NCI-H510A (cell line): ENCODE measurements at places on chromosomes 7 and 10.

GRCh38 chr10:91117505-91117904 is 103.0 kb upstream of the PCGF5 start:
- DNase-seq = no peak

GRCh38 chr7:140060243-140060630 is 2.5 kb downstream of the PARP12 start:
- DNase-seq = no peak

DNA sequence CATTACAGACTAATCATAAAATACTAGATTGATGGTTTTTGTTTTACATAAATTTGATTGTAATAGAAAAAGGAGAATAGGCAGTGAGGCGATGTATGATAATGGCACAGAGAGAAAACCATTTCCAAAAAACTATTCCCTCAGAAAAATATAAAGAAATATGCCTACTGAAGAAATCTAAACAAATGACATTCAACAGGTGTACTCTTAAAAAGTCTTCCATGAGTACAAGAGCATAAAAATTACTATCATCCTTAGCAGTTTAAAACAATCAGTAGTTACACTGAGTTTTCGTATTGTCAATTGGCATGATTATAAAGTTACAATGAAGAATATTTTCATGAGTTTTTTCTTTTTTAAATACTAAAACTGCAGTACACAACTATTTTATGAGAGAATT is 75.0 kb downstream of the ARHGAP12 start:
- no peak for DNase-seq

DNA sequence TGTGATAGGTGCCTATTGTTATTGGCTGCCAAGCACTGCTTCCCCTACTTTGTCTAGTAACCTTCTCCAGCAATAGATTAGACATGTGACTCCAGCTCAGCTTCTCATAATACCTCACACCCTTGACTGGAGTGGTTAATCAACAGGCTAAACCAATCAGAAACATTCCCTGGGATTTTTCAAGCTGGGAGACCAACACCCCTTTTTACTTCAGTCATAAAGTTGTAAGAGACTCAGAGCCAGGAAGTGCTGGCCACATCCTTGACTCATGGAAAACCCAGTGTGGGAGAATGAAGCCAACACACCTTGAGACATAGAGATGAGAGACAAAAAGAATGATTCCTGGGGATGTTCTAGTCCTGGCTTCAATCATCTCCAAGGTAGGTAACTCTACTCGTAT is 62.6 kb upstream of the HECTD2 start:
- DNase-seq = no peak

DNA sequence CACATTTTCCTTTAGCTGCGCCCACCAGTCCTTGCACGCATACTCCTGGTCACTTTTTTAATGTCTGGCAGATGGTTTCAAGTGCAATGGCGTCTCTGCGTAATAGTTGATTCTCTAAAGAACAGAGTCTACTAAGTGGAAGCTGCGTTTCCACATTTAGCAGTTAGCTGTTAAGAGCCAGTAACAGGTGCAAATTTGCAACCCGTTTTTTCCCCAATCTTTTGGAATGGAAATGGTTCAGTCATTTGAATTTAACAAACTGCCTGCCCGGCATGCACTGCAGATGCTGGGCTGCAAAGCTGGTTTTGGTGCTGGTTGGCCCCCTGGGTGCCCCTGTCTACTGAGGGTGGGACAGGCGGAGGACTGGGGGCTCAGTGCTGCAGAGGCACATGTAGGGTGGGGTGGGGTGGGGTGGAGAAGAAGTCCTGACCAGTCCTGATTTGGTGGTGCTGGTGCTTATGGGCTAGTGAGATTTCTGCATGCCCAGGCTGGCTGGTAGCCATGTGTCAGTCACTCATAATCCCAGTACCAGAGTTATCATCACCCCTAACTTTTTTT is 43.9 kb downstream of the CUX1 start:
- DNase-seq = no peak

GRCh38 chr10:9878383-9878782 is 1139.3 kb upstream of the CELF2 start:
- DNase-seq = no peak

DNA sequence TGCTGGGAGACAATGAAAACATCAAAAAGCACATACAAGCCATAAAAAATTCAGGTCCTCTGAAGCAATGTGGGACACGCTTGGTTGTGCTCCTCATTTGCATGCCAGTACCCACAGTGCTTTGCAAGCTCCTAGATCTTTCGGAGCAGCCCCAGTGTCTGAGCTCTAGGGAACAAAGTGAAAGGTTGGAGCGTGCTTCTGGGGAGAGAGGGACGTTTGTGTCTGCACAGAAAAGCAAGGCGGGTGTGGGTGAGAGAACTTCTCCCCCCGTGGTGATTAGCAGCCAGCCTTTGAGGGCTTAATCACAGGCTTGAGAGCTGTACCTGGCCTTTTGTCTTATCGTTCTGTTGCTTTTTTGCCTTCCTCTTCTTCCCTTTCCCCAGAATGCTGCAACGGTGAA is 76.7 kb upstream of the HABP2 start:
- DNase-seq = no peak

- no peak for DNase-seq
These were observed 6.2 kb downstream of the SLC18A2 start for GRCh38 chr10:117246997-117247671.

DNA sequence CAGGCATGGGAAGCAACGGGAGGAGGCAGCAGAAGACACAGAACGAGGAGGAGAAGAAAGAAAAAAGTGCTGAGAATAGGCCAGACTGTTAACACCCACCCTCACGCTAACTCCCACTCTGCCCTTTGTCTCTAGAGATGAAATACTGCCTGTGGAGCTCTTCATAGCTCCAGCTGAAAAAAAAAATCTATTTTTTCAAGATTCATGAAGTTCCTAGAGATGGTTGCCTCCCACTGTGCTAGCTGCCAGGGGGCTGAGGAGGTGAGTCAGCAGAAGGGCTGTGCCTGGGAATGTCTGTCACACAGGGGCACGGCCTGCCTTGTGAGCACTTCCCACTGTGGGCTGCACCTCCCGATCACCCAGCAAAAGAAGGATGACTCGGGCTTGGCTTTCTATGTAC is 144.5 kb downstream of the RNF216 start:
- DNase-seq = no peak

GRCh38 chr10:59577984-59578383 is 131.7 kb downstream of the SLC16A9 start:
- DNase-seq = no peak

GRCh38 chr7:65840446-65840845 is 32.4 kb upstream of the VKORC1L1 start:
- no peak for DNase-seq

DNA sequence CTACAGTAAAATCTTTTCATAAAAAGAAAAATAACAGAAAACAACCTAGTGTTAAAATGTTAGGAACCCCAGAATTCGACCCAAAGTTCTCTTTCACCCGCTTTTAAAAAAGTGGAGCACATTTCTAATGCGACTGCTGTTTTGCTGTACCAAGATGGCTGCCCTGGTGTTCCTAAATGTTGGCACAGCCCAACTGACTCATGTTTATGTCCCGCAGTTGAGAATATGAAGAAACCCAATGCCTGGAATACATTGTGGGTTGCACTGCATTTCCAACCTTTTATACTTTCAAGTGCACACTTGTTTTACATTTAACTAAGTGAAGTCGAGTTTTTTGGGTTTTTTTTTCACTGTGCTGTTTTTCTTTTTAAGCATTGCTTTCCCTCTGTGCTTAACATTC is 944 bp downstream of the STEAP1B start:
- no peak for DNase-seq

DNA sequence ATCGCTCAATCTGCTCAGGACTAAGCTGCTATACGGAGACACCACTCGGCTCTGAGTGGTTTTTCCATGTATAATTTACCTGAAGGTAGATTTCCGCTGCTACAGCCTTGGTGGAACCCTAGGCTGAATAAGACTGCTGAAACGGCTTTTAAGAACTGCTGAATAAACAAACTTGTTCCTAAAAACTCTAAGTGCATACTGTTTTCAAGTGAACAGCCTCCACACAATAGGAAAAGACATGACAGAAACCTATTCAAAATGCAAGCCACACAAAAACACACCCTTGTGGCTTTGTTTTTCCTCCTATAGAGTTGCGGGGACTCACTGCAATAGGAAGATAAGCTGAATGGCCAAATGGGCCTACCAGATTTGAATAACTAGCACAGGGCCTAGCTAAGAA is 117.2 kb downstream of the UBE2H start:
- DNase-seq = peak; percentile 7

DNA sequence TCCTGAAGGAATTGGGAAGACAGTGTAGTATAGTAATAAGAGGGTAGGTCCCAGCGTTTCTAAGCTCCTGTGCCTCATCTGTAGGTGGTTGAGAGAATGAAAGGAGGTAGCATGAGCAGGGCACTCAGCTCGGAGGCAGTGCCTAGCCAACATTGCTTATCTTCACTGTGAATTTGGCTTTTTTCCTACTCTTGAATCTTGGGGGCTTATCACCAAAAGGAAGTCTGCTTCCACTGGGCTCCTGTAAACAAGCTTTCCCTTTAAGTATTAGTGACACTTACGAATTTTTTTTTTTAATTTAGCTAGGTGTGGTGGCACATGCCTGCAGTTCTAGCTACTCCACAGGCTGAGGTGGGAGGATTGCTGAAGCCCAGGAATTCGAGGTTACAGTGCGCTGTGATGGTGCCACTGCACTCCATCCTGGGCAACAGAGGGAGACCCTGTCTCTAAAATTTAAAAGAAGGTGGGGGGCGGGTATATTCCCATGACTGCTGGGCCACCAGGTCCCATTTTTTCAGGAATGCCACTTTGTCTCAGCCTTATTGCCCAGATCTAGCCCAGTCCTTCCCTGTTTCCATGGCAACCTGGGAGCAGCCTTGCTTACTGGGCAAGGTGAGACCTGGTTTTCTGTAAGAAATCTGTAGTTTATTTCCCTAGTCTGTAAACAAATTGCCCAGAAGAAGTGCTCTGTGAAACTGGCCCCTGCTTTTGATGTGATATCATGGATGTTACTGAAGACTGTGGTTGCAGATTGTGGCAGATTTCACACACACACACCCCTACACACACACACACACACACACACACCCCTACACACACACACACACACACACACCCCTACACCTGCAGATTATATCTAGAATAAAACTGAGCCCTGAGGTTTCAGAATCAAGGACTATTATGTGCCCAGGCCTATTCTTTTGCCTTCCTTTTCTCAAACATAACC is 19.4 kb downstream of the OGDH start:
- no peak for DNase-seq

- no peak for DNase-seq
These were observed 361.1 kb downstream of the HGF start for GRCh38 chr7:81408728-81409127.

GRCh38 chr7:98086281-98086718 is 20.4 kb upstream of the LMTK2 start:
- no peak for DNase-seq

GRCh38 chr10:125055446-125055845 is 104.9 kb downstream of the CTBP2 start:
- DNase-seq = no peak

GRCh38 chr7:5614600-5614999 is 166.9 kb downstream of the RNF216 start:
- DNase-seq = no peak

DNA sequence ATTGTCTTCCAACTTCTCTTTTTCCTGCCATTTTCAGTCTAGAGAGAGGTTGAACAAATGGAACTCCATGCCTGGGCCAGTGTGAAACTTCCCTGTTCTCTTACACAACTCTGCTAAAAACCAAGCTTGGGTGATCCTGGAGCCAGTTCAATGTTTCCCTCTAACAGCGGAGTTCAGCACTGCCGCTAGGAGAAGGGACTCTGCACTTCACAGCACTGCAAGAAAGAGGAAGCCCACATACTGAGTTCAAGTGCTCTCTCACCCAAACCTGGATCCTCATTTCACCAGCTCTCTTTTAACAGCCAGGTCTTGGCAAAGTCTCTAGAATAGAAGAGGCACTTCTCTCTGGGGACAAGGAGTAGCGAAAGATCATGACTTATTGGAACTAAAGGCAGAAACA is 18.8 kb downstream of the FOXI2 start:
- DNase-seq = no peak

- DNase-seq = no peak
These were observed 26.2 kb downstream of the MINDY4 start for GRCh38 chr7:30797176-30798040.
